Skin of body (tissue), 3 donors: ENCODE measurements at places on chromosomes 3 and 15. TPM values are rescaled to one million over a fixed set of nuclear protein-coding genes. Genes with fewer than 3 reads are reported as not detected.

The EPHB1 gene
- total RNA-seq: 5.0 TPM

The BCHE gene
- total RNA-seq: 28.8 TPM

The CDCP1 gene
- total RNA-seq: 8.5 TPM

The REC114 gene
- total RNA-seq: not detected

The RTP3 gene
- not detected for total RNA-seq

The ST3GAL6 gene
- total RNA-seq: 11.2 TPM

The CD200R1 gene
- 6.3 TPM for total RNA-seq

The MESP2 gene
- 0.30 TPM for total RNA-seq

The KLHL40 gene
- 13.4 TPM for total RNA-seq

The TF gene
- 43.0 TPM for total RNA-seq

The ERICH6 gene
- not detected for total RNA-seq

The GOLGA8R gene
- total RNA-seq: 8.3 TPM

The PSTPIP1 gene
- 4.3 TPM for total RNA-seq

The VGLL4 gene
- 63.2 TPM for total RNA-seq

The SAMMSON gene
- total RNA-seq: 0.69 TPM

The TRH gene
- not detected for total RNA-seq

The ACKR4 gene
- total RNA-seq: 41.2 TPM

The DLEC1 gene
- 0.49 TPM for total RNA-seq

The CORO2B gene
- total RNA-seq: 2.4 TPM

The GP9 gene
- 0.49 TPM for total RNA-seq

The PPP1R14D gene
- total RNA-seq: not detected

The HRG gene
- not detected for total RNA-seq

The CADM2 gene
- 2.5 TPM for total RNA-seq

The GHRL gene
- total RNA-seq: not detected

The SHC4 gene
- total RNA-seq: 3.5 TPM

The SNTN gene
- not detected for total RNA-seq

The USF3 gene
- total RNA-seq: 8.9 TPM

The SLC28A1 gene
- total RNA-seq: not detected

The CHRFAM7A gene
- total RNA-seq: 1.4 TPM

The GOLGA8O gene
- 0.39 TPM for total RNA-seq

The ACOX2 gene
- total RNA-seq: 15.8 TPM

The ZDHHC19 gene
- total RNA-seq: not detected

The SERP1 gene
- 84.8 TPM for total RNA-seq

The ADCY5 gene
- 4.0 TPM for total RNA-seq

The PODXL2 gene
- total RNA-seq: 8.4 TPM

The IL5RA gene
- total RNA-seq: 0.79 TPM

The CYP1A1 gene
- 0.69 TPM for total RNA-seq

The IL16 gene
- total RNA-seq: 8.9 TPM

The SLC22A14 gene
- total RNA-seq: 0.30 TPM

The RHOV gene
- total RNA-seq: 19.4 TPM

The GABRR3 gene
- total RNA-seq: not detected

The GXYLT2 gene
- total RNA-seq: 65.3 TPM

The LRRC2 gene
- total RNA-seq: 2.8 TPM

The FBXL2 gene
- 13.8 TPM for total RNA-seq

The ADAMTS7 gene
- 6.6 TPM for total RNA-seq

The AMOTL2 gene
- total RNA-seq: 46.8 TPM

The GOLGA8N gene
- 14.3 TPM for total RNA-seq

The DBR1 gene
- 16.3 TPM for total RNA-seq

The B2M gene
- 1,215 TPM for total RNA-seq

The CCR8 gene
- total RNA-seq: not detected

The ADGRG7 gene
- 0.10 TPM for total RNA-seq

The HYKK gene
- total RNA-seq: 3.1 TPM

The LTF gene
- 60.7 TPM for total RNA-seq

The CSPG4 gene
- total RNA-seq: 42.2 TPM

The CCDC50 gene
- 42.9 TPM for total RNA-seq

The GPR62 gene
- total RNA-seq: 0.20 TPM

The SPINK8 gene
- not detected for total RNA-seq

The TPRG1 gene
- 9.6 TPM for total RNA-seq
